ENCODE measurements at places on chromosomes 7 and 10.

DNA sequence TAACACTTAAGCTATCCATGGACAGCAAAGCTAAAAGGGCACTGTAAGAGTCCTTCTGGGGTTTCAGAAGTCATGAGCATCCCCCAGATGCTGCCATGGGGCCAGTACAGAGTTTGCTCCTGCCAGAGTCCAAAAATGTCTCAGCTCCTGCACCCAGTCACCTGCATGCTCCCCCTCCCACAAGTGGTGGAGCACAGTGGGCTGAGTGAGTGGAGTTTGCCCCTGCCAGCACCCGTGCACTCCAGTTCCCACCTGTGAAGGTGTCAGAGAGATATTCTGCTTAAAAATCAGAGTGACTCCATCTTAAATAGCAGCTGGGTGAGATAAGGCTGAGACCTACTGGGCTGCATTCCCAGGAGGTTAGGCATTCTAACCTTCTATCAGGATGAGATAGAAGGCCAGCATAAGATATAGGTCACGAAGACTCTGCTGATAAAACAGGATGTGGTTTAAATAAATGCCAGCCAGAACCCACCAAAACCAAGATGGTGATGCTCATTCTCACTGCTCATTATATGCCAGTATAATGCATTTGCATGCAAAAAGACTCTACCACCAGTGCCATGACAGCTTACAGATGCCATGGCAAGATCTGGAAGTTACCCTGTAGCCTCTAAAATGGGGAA, 140.1 kb upstream of the ZNF92 start:
- no peak for DNase-seq
- no peaks in the 10 kb centered on the region for H3K4me1 ChIP-seq
- no peak overlapping the region for H3K4me3 ChIP-seq

DNA sequence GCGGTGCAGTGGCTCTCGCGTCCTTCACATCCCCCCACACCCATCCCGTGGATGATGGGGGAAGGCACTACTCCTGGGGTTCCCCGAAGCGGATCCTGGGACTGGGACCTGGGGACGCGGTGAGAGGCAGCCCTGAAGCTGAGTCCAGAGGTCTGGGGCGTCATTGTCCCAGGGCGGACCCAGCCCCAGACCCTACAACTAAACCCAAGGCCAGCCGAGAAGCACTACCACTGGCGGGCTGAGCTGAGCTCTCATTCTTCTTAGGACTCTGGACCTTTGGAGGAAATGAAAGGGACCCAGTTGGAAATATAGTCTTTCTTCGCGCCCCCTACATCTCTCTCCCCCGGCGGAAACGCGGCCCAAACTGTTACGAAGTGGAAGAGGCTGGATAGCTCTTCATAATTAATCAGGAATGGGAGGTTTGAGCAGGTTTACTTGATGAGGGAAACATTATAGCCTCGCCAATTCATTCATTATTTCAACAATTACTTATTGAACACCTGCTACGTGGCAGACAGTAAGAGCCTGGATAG, 389 bp upstream of the FBXL15 start:
- peak overlapping the region; percentile 83 for H3K4me3 ChIP-seq
- peaks cover 5% of the 10 kb centered on the region for H3K4me1 ChIP-seq
- H3K36me3 ChIP-seq = no peaks in the 10 kb centered on the region
- H3K27ac ChIP-seq = peak overlapping the region; percentile 96
- H3K27me3 ChIP-seq = no peaks in the 10 kb centered on the region

GRCh38 chr7:122300211-122300932, 4.2 kb downstream of the FEZF1 start:
- no peak for DNase-seq
- peak overlapping the region; percentile 44 for H3K4me3 ChIP-seq
- H3K27ac ChIP-seq = no peak overlapping the region
- peaks cover 83% of the 10 kb centered on the region for H3K27me3 ChIP-seq
- no peaks in the 10 kb centered on the region for H3K36me3 ChIP-seq

- H3K4me1 ChIP-seq = no peaks in the 10 kb centered on the region
- H3K27ac ChIP-seq = no peak overlapping the region
- no peaks in the 10 kb centered on the region for H3K36me3 ChIP-seq
Measured at GRCh38 chr7:123681561-123681960, 25.9 kb downstream of the LMOD2 start.

DNA sequence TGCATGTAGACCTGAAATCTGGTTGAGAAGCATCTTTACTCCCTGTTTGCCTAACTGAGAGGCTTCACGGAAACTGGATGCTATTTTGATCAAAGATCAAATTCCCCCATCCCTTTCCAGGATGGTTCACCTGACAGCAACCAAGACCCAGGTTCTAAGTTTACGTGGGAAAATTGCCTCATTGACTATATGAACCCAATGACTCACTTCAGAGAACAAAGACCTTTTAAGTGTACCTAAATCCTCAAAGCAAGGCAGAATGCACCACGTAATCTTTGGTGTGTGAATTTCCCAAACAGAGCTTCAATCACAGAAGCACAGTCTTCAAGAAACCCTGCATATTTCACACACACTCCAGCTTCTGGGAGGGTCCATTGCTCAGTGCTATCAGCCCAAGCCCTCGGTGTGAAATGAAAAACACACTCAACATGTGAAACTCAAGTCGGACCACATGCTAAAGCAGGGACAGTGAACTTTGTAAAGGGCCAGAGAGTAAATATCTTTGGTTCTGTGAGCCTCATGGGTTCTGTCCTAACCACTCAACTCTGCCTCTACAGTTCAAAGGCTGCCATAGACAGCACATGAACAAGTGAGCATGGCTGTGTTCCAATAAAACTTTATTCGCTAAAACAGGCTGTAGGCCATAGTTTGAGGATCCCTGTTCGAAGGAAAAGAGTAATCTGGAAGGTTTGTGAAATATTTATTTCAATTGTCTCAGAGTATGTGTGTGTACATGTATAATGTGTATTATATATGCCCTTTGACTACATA, 275.6 kb upstream of the FOXK1 start:
- no peaks in the 10 kb centered on the region for H3K4me1 ChIP-seq
- H3K27me3 ChIP-seq = no peaks in the 10 kb centered on the region
- no peak overlapping the region for H3K27ac ChIP-seq

DNA sequence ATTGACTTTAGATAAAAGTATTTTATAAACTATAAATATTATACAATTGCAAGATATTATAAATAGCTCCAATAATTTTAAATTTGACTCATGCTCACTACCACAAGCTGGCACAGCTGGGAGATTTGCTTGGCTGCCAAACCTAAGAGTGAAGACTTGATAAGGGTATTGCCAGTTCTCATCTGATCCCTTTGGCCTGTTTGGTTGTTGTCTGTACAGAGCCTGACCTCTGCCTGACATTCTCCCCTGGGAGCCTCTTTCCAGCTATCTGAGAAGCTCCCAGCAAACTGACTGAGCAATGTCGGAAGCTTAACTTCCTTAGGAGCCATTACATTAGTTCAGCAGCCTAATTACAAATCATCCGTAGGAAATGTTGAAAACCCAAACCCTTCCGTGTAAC, 10.2 kb upstream of the LMOD2 start:
- H3K4me3 ChIP-seq = no peak overlapping the region
- DNase-seq = no peak
- H3K27ac ChIP-seq = no peak overlapping the region

- H3K27me3 ChIP-seq = no peaks in the 10 kb centered on the region
- no peak overlapping the region for H3K4me3 ChIP-seq
- H3K4me1 ChIP-seq = no peaks in the 10 kb centered on the region
- H3K36me3 ChIP-seq = no peaks in the 10 kb centered on the region
- no peak overlapping the region for H3K27ac ChIP-seq
- no peak for DNase-seq
Measured at GRCh38 chr7:142535123-142535779, 214.0 kb upstream of the PRSS1 start.

GRCh38 chr10:114283535-114284234, 44.6 kb downstream of the VWA2 start:
- no peak for DNase-seq
- H3K27me3 ChIP-seq = no peaks in the 10 kb centered on the region
- no peak overlapping the region for H3K4me3 ChIP-seq
- H3K4me1 ChIP-seq = no peaks in the 10 kb centered on the region

DNA sequence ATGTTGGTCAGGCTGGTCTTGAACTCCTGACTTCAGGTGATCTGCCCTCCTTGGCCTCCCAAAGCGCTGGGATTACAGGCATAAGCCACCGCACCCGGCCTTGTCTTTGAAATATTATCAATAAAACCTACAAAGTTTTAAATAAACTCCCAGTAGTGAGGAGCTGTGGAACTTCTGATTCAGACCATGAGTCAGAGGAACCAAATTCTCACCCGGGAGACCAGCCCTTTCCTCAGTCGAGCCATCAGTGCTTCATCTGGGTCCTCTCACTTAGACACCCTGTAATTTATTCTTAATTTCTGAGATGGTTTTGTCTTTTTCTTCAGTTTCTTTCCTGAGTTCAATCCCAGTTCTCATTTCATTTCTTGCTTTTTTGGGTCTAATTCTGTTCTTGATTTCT, 68.6 kb downstream of the DYNC2I1 start:
- H3K27ac ChIP-seq = no peak overlapping the region
- H3K4me1 ChIP-seq = no peaks in the 10 kb centered on the region
- DNase-seq = no peak
- H3K4me3 ChIP-seq = no peak overlapping the region
- H3K27me3 ChIP-seq = no peaks in the 10 kb centered on the region
- peaks cover 8% of the 10 kb centered on the region for H3K36me3 ChIP-seq

DNA sequence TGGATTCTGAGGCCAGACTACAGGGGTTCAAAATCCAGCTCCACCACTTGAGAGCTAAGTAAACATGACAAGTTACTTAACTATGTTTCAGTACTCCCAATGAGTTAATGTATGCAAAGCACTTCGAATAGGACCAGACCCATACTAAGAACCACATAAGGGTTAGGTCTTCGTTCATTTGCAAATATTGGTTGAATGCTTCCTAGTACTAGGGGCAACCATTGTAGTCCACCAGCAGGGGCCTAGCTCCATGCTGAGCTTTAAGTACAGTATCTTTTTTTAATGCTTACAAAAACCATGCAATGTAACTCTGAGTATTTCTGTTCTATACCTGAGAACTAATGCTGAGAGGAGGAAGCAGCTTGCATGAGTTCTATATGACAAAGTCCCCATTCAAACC, 80.4 kb upstream of the PDE1C start:
- no peaks in the 10 kb centered on the region for H3K4me1 ChIP-seq
- no peaks in the 10 kb centered on the region for H3K36me3 ChIP-seq
- no peak for DNase-seq
- H3K4me3 ChIP-seq = no peak overlapping the region
- H3K27me3 ChIP-seq = no peaks in the 10 kb centered on the region

GRCh38 chr10:61321041-61321857, 131.9 kb downstream of the TMEM26 start:
- H3K36me3 ChIP-seq = no peaks in the 10 kb centered on the region
- DNase-seq = no peak
- no peaks in the 10 kb centered on the region for H3K4me1 ChIP-seq

Measured in breast epithelium (tissue), 4 donors.